ENCODE measurements at places on chromosomes 7 and 10. TPM values are rescaled to one million over a fixed set of nuclear protein-coding genes. Genes with fewer than 3 reads are reported as not detected.

ANKRD61 gene
- total RNA-seq = 0.80 TPM

GBX1 gene
- 2.4 TPM for total RNA-seq

- no peak for DNase-seq
These were observed 20.8 kb downstream of the SFTPD start for GRCh38 chr10:79928028-79928583.

CLEC5A gene
- not detected for total RNA-seq

GRCh38 chr7:18413447-18413846, 82.1 kb upstream of the HDAC9 start:
- DNase-seq = no peak

DNA sequence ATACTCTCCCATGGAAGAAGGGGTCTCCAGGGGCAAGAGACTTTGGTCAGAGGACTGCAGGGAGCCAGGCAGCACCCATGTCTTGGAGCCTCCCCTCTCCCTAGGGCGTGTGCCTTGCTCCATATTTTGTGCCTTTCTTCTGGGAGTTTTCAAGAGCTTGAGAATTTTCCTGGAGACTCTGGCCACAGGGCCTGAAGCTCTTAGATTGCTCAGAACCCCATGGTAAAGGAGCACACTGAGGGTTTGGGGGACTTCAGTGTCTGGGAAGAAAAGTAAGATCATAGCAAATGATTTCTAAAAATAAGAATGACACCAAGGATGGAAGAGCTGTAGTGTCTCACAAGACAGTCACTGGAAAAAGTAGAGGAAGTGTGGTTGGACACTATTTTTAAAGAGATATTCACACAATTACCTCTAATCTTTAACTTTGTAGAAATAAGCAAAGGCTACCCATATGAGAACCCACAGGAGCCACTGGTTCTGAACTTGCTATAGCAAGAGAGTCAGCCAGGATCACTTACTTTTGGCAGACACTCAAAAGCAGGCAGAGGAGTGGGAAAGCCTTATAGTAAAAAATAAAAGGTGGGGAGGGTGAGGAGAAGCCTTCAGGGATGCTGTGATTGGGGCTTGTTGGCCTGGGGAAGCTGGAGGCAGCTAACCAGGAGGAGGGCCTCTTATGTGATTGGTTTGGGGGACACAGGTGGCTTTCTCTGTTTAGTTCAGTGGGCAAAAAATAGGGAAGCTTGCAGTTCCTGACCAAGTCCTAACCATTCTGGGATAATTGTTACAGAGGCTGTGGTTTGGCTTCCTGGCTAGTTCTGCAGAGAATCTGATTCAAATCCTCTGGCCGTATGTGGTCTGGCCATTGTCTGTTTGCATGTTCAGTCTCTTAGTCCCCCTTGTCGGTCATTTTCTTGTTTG, 5.1 kb upstream of the CSGALNACT2 start:
- no peak for DNase-seq
